ENCODE measurements at places on chromosomes 2 and 18. TPM values are rescaled to one million over a fixed set of nuclear protein-coding genes. Genes with fewer than 3 reads are reported as not detected.

GRCh38 chr2:1625281-1626001, 118.9 kb downstream of the PXDN start:
- DNase-seq: no peak

CETN1 gene
- polyA plus RNA-seq: not detected

ELOA2 gene
- polyA plus RNA-seq: 0.15 TPM

TLX2 gene
- not detected for polyA plus RNA-seq
